NCI-H1930 (cell line): ENCODE measurements at places on chromosomes 1 and 21.

GRCh38 chr1:230827081-230827681 lies 41.1 kb downstream of the C1orf198 start:
- DNase-seq, result no peak

- DNase-seq, result no peak
Observed at GRCh38 chr1:166350490-166350889, 183.7 kb upstream of the FAM78B start.

- DNase-seq, result no peak
Observed at GRCh38 chr1:151147132-151147503, 687 bp upstream of the SEMA6C start.

DNA sequence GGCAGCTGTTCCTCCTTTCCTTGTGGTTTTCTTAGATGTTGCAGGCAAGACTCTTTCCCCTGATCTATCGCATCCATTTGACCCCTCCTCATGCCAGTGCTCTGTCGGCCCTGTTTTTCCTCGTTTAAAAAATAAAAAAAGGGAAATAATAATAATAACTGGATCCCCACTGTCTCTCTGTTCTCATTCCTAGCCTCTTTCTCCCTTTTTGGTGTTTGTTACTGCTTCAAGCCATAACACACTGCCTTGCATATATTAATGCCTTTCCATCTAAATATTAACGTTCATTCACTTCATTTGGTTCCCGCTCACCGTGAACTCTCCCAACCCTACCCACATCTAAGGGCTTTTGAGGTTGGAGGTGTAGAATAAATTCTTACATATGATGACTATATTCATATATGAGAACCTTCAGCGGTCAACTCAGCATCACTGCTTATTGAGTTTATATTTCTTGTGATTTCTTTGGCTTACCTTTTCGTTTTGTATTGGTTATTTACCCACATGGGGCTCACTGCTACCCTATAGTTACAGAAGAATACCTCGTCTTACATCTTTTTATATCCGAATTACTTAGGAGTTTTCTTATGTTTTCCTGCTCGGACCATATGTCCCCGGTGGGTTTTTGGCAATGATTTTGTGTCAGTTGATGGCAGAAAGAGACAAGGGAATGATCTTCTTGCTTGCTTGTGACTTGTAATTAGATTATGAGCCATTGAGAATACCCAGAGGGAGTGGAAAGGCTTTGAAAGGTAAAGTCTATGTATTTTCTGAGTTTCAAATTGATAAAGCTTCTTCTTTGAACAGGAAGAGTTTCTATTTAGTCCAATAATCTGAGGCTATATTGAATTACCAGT lies 805 bp downstream of the ATG4C start:
- DNase-seq, result no peak

DNA sequence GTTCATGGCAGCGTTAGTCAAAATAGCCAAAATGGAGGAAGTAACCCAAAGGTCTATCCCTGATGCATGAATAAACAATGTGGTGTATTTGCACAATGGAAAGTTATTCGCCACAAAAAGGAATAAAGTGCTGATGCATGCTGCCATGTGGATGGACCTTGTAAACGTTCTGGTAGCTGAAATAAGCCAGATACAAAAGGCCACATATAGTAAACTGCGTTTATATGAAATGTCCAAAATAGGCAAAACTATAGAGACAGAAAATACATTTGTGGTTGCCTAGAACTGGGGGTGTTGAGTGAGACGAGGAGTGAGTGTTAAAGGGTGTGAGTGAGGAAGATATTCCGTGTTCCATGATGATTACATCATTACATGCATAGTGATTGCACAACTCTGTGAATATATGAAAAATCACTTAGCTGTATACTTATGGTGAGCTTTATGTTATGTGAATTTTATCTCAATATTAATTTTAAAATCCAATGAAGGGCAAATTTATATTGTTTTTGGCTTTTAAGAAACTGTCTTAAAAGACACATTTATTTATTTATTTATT lies 321.3 kb downstream of the KIF26B start:
- DNase-seq, result no peak

DNA sequence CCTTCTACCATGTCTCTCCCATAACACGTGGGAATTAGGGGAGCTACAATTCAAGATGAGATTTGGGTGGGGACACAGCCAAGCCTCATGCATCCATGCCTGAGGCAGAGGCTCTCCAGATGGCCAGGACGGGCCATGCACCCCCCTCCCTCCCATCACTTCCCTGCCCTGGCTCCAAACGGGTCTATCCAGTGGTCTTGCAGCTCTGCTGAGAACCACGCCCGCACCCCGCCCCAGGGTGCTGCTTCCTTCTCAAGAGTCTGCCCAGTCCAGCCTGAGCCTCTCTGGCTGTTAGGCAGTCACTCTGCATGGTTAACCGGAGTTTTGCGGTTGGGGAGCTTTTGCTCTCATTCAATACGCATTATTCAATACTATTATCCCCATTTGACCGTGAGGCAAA lies 131.5 kb upstream of the TMEM51 start:
- no peak for DNase-seq

- no peak for DNase-seq
Observed at GRCh38 chr1:65904681-65905083, 112.0 kb downstream of the PDE4B start.

- DNase-seq, result no peak
Observed at GRCh38 chr1:38529391-38529790, 330.2 kb downstream of the RRAGC start.

GRCh38 chr1:183110326-183110880 lies 75.7 kb upstream of the LAMC2 start:
- no peak for DNase-seq

GRCh38 chr1:156424806-156425432 lies 55.9 kb downstream of the RHBG start:
- no peak for DNase-seq

GRCh38 chr21:29827647-29828046 lies 112.1 kb downstream of the GRIK1 start:
- DNase-seq, result no peak

DNA sequence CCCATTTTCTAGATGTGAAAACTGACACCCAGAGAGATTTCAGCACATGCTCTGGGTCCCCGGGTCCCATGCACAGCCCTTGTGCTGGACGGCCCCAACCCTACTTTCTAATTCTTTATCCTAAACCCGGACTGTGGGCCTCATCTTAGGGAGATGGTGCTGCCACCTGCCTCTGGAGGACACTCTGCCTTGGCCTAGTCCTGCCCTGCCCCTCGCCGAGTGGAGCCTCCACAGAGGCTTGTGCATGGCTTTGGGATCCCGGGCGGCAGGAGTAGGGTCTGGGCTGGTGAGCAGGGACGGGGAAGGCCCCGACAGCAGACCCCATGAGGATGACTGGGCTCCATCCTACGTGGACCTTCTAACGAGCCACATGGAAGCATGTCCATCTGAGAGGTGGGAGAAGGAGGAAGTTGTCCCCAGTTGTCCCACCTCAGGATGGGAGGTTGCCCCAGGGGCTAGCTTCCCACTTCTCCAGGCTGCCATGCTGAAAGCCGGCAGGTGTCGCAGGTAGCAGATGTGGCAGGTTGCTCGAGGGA lies 12.4 kb downstream of the MX2 start:
- no peak for DNase-seq

GRCh38 chr1:152459596-152460528 lies 45.8 kb upstream of the CRNN start:
- DNase-seq, result peak; percentile 33

DNA sequence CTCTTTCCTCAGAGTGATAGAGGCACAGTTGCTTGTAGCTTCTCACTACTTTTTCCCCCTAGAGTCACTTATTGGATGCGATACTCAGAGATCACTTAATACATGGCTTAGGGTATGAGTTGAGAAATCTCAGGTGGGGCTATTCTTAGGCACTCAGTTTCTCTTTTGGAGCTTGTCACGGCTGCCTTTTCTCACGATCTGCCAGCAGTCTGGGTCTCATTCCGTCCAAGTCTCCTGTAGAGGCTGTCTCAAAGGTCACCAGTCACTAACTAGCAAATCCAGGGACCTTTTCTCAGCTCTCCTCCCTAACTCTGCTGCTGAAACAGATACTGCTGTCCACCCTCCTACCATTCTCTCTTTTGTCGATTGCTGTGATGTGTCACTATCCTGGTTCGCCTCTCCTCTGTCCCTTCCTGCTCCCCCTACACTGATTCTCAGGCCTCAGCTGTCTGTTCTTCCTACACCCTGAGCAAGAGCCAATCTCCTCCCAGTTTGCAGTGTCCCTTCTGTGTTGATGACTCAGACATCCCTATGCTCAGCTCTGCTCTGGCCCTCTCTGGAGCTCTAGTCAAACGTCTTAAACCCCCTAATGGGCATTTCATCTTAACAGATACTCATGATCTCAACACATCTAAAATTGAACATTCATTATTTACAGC lies 12.4 kb downstream of the ATP1A2 start:
- DNase-seq, result no peak

DNA sequence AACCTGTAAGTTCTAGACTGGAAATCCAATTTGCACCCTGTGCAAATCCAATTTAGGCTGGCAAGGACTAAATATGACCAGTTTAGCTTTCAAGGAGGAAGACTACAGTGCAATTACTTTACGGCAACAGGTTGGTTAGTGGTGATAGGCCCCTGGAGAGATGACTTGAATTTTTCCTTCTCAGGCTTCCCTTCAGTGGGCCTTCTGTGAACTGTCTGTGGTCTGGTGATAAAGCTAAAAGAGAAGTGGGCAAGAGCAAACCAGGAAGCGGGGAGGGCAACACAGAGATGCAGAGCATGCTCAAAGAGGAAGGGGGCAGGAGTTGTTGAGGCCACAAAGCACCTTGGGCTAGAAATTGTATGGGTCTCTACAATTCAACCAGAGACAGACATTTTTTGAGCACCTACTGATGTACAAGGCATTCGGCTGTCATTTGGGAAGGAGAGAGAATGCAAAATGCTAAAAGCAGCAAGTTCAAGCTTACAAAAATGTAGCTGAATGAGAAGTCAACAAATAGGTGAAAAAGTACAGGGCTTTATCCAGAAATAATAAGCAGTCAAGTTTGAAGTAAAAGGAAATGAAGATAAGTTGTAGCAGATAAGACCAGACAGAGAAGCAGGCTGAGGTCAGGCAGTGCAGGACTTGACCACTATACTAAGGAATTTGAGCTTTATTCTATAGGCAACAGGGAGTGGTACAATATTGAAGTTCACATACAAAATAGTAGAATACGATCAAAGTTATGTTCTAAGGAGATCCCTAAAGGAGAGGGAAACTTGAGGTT lies 23.9 kb downstream of the INPP5B start:
- DNase-seq, result no peak

- DNase-seq, result no peak
Observed at GRCh38 chr1:112956544-112957132, 642 bp upstream of the SLC16A1 start.

GRCh38 chr1:228297822-228298221 lies 90.0 kb downstream of the OBSCN start:
- DNase-seq, result no peak

DNA sequence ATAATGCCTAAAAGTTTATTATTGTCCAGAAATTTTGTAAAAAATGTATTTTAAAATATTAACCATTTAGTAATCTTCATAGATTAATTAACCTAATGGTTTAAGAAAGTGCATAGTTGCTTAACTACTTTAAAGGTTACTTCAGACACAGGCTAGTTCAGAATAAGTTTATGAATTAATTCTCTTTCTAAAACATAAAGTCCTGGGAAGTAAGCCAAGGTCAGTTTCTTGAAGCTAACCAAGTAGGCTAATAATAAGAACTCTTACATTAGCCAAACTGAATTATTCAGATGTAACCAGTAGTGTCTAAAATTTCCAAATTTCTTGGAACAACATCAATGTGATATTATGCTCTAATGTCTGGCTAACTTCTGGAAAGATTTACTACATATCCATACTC lies 790.4 kb downstream of the NCAM2 start:
- no peak for DNase-seq

GRCh38 chr1:112708002-112708448 lies 1.1 kb upstream of the RHOC start:
- DNase-seq, result no peak

- DNase-seq, result no peak
Observed at GRCh38 chr1:55362558-55362957, 147.4 kb upstream of the USP24 start.

- no peak for DNase-seq
Observed at GRCh38 chr1:90435351-90435750, 281.8 kb downstream of the BARHL2 start.

- no peak for DNase-seq
Observed at GRCh38 chr1:154497026-154497806, 4.8 kb upstream of the TDRD10 start.

GRCh38 chr1:80731241-80731894 lies 1069.4 kb upstream of the ADGRL2 start:
- no peak for DNase-seq

DNA sequence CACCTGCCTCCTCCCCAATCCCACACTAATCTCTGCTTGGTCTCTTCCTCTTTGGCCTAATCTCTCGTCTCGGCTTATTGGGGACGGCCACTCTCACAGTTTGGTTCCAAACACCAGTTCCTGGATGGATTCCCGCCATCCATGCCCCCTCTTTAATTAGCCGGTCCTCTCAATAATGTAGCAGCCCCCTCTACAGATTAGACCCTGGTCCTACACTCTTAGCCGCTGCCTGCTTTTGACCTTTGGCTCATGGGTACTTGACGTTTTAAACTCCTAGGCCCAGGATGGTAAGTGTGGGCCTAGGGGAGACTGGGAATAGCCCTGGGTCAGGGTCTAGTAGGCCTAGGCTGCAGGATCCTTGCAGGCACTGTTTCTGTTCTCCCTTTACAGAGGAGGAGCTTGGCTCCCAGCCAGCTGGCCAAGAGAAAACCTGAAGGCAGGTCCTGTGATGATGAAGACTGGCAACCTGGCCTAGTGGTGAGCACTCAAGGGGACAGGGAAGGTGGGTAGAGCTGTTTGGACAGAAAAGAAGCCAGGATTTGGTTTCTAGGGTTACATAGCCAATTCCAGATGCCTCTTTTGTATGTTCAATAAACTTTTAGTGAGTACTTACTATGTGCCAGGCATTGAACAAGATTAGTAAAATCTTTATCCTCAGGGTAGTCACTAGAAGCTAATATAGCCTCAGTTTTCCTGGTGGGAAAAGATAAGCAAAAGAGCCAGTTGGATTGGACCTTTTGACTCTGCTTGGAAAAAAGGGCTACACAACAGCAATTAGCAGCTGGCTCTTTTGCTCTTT lies 758 bp downstream of the RAD54L start:
- DNase-seq, result no peak

DNA sequence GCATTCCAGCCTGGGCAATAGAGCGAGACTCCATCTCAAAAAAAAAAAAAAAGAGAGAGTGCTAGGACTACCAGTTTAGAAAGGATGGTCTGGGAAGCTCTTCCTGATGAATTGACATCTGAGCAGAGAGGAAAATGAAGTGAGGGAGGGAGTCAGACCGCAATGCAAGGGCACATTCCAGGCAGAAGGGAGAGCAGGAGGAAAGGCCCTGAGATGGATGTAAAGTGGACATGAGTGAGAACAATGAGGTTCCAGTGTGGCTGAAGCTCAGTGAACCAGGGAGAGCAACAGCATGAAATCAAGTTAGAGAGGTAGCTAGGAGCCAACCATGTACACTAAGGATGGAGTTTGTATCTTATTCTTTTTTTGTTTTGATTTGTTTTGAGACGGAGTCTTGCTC lies 55.9 kb upstream of the SPOCD1 start:
- DNase-seq, result no peak

- no peak for DNase-seq
Observed at GRCh38 chr1:202274611-202275010, 67.1 kb downstream of the UBE2T start.

GRCh38 chr1:15358565-15359133 lies 51.0 kb upstream of the EFHD2 start:
- no peak for DNase-seq

GRCh38 chr21:46518983-46519583 lies 60.4 kb downstream of the DIP2A start:
- no peak for DNase-seq

GRCh38 chr1:225434046-225434445 lies 6.2 kb upstream of the LBR start:
- no peak for DNase-seq

- no peak for DNase-seq
Observed at GRCh38 chr1:108882837-108883236, 6.1 kb downstream of the GPSM2 start.
